Panc1 (cell line): ENCODE measurements at places on chromosomes 2 and 18.
A peak's percentile ranks its signal among the peaks of the same experiment; 100 is the strongest.

- no peak for DNase-seq
These were observed 101.4 kb upstream of the RNU4ATAC start for GRCh38 chr2:121429119-121429903.

DNA sequence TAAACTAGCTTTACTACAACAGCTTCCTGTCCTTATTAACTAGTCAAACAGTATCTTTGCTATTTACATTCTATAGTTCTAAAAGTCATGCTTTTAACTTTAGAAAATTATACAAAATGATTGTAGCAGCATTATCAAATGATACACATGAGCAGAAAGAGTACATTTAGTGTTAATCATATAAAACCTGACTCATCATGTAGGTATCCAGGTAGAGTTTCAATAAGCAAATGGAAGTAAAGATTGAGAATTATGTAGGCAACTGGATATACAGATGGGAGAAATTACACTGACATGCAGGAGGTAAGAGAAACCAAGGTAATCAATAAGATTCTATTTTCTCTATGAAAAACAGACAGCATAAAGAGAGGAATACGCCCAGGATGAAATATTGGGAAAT is 33.8 kb downstream of the TRIP12 start:
- no peak for DNase-seq

GRCh38 chr2:42939411-42940206 is 147.2 kb upstream of the HAAO start:
- DNase-seq = no peak

DNA sequence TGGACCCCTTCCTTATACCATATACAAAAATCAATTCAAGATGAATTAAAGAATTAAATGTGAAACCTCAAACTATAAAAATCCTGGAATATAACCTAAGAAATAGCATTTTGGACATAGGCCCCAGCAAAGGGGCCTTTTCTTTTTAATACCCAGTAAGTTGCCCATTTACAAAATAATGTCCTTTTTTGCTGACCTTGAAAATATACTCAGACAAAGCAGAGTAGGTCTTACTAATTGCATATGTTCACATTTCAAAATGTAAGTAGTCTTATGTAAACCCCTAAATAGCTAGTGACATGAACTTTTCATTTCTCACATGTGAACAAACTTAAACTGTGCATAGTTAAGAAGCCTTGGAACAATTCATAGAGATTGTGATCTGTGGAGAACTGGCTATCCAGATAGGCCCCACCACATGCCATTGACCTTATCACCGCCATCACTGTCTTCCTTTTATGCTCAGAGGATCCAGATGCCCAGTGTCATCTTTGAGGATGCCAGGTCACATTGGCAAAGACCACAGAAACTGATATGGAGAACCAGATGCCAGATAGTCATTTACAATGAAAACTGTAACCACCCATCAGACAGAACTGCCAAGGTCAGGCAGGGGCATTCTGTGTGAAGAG is 282.4 kb upstream of the RAB12 start:
- DNase-seq = no peak

- peak; percentile 8 for DNase-seq
These were observed 152.8 kb downstream of the DSC3 start for GRCh38 chr18:30889519-30890301.

GRCh38 chr2:48397846-48398245 is 132.1 kb upstream of the STON1 start:
- no peak for DNase-seq
